ENCODE measurements at places on chromosomes 2 and 18.

- H3K4me1 ChIP-seq, result no peaks in the 10 kb centered on the region
- no peaks in the 10 kb centered on the region for H3K27me3 ChIP-seq
- no peaks in the 10 kb centered on the region for H3K36me3 ChIP-seq
Observed at GRCh38 chr2:86649119-86649947, 25.7 kb upstream of the RNF103 start.

DNA sequence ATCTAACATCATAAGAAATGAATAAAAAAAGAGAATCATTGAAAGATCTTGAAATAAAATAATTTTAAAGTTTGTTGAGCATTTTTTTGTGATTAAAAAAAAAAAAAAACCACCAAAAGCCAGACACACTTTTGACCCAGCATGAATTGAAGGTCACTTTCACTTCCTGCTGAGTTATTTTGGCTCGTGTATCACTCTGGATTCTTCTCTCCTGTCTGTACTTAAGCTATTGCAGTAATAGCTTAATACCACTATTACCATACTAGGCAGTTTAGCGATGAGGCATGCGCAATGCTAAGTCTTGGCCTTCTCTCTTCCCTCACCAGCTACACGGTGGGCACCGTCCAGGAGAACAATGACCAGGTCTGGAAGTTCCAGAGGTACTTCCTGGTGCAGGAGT lies 54.5 kb upstream of the SPP2 start:
- H3K4me3 ChIP-seq, result no peak overlapping the region
- no peak for DNase-seq
- H3K4me1 ChIP-seq, result no peaks in the 10 kb centered on the region
- H3K27me3 ChIP-seq, result no peaks in the 10 kb centered on the region
- no peak overlapping the region for H3K27ac ChIP-seq
- no peaks in the 10 kb centered on the region for H3K36me3 ChIP-seq

- no peaks in the 10 kb centered on the region for H3K27me3 ChIP-seq
- no peaks in the 10 kb centered on the region for H3K36me3 ChIP-seq
- H3K27ac ChIP-seq, result no peak overlapping the region
Observed at GRCh38 chr2:230878599-230879188, 14.0 kb downstream of the ITM2C start.

DNA sequence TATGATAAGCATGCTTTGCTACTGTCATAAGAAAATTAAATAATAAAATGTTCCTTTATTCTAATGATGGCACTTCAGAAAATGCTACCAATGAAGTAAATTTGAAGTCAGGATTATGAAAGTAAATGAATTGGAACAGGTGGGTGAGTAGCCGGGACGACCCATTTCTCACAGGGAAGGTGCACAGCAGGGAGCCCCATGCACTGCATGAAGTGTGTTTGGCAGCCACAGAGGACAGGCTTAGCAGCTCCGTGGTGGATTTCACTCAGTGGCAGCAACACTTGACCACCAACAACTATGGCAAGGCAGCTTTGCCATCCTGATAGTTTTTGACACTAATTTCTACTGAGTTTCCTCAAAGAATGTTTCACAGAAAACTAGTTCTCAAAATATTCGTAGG lies 146.3 kb downstream of the ATL2 start:
- no peak for DNase-seq
- H3K27ac ChIP-seq, result no peak overlapping the region
- H3K4me1 ChIP-seq, result no peaks in the 10 kb centered on the region
- H3K36me3 ChIP-seq, result no peaks in the 10 kb centered on the region
- H3K4me3 ChIP-seq, result no peak overlapping the region

GRCh38 chr18:79521416-79522205 lies 125.9 kb downstream of the NFATC1 start:
- DNase-seq, result no peak
- H3K27ac ChIP-seq, result no peak overlapping the region
- no peaks in the 10 kb centered on the region for H3K27me3 ChIP-seq
- no peak overlapping the region for H3K4me3 ChIP-seq
- no peaks in the 10 kb centered on the region for H3K4me1 ChIP-seq

- no peak for DNase-seq
- H3K27ac ChIP-seq, result no peak overlapping the region
- H3K27me3 ChIP-seq, result peaks cover 2% of the 10 kb centered on the region
- H3K36me3 ChIP-seq, result no peaks in the 10 kb centered on the region
- no peak overlapping the region for H3K4me3 ChIP-seq
Observed at GRCh38 chr2:191041418-191042161, 27.6 kb upstream of the STAT1 start.

DNA sequence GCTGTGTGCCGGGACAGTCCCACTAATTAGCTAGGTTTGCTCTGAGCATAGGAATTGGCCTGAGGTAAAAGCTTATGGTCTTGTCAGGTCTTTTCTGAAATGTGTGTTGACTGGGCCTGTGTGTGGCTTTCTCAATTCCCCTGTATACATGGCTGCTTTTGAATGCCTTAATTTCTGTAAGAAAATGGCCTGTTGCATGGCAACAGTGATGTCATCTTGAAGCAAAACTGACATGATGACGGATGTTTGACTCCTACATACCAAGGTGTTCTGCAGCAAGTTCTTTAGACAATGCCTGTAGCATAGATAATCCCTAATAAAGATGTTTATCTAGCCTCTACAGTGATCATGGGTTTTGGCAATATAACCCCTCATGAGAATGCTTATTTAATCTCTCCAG lies 198.5 kb downstream of the OTX1 start:
- H3K27ac ChIP-seq, result no peak overlapping the region
- H3K27me3 ChIP-seq, result no peaks in the 10 kb centered on the region
- H3K4me1 ChIP-seq, result no peaks in the 10 kb centered on the region
- H3K36me3 ChIP-seq, result no peaks in the 10 kb centered on the region
- H3K4me3 ChIP-seq, result no peak overlapping the region
- no peak for DNase-seq

DNA sequence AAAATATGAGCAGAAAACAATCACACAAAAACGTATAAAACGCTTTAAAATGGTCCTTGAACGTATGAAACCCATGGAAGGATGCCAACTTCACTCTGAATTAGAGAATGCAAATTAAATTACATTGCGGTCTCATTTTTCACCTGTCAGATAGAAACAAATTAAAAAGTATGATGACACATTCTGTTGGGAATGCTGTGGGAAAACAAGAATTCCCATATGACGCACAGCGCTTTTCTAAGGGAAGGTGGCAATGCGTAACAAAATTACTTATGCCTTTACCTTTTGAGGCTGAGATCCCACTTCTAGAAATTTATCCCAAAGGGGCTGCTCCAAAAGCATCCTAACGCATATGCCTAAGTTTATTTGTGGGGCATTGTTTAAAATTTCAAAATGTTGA lies 3.8 kb upstream of the RPS7 start:
- H3K4me1 ChIP-seq, result peaks cover 7% of the 10 kb centered on the region
- no peak overlapping the region for H3K27ac ChIP-seq
- peaks cover 6% of the 10 kb centered on the region for H3K36me3 ChIP-seq
- H3K4me3 ChIP-seq, result no peak overlapping the region
- DNase-seq, result no peak
